ENCODE measurements at places on chromosomes 6 and 20.

GRCh38 chr6:24932832-24933231, 2.9 kb downstream of the RIPOR2 start:
- peak; percentile 59 for DNase-seq

GRCh38 chr20:8782804-8783203, 286.1 kb upstream of the PLCB4 start:
- DNase-seq, result no peak

DNA sequence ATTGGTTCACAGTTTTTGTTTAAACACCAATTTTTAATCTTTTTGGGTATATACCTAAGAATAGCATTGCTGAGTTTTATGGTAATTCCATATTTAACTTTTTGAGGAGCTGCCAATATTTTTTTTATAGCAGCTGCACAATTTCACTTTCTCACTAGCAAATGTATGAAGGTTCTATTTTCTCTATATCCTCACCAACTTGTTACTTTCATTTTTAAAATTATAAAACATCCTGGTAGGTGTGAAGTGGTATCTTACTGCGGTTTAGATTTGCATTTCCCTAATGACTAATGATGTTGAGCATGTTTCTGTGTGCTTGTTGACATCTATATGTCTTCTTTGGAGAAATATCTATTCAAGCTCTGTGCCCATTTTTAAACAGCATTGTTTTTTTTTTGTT, 452.1 kb downstream of the GRIK2 start:
- peak; percentile 17 for DNase-seq

GRCh38 chr6:70549327-70549726, 17.4 kb upstream of the SDHAF4 start:
- DNase-seq, result no peak

DNA sequence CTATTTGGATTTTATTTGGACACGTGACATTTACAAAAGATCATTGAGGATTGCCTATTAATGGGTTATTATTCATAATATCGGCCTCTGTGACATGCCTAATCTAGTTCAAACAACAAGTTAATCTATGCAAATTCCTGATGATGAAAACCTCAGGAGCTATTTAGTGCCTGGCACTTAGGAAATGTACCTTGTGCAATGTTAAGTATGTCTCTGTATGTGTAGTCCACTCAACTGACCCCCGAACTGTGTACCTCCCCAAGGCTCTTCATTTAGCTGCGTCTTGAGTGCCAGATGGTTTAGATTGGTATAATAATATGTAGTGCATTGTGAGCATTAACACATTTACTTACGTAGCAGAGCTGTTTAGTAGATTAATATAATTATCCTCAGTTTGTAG, 6.9 kb downstream of the LAMA2 start:
- DNase-seq, result no peak

DNA sequence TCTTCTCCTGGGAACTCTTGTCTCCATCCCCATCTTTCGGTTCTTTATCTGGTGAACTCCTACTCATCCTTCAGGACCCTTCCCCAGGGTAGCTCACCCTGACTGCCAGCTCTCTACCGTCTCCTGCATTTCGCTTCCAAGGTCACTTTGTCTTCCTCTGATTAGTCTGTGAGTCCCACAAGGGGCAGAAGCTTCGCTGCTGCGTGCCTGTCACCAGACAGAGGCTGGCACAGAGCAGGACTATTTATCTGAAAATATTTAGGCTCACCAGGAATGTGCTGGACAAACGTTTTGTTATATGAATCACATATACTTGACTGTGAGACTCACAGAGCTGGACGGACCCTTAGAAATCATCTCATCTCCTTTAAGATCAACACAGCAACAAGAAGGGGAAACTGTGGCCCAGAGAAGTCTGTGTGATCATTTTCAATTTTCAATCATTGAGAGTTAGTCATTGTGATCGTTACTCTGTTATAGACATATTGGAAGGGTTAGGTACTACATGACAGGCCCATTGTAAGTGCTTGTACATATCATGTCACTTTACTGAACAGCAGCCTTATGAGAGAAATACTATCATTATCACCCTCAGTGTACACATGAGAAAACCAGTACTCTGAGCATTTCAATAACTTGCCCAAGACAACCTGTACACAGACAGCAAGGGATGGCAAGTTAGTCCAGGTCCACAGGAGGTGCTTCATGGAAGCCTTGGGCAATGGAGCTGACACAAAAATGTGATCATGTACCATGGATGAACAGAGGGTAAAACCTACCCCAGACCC, 51.4 kb downstream of the JPH2 start:
- no peak for DNase-seq

- DNase-seq, result no peak
Observed at GRCh38 chr20:38630727-38631126, 29.1 kb downstream of the ARHGAP40 start.

- no peak for DNase-seq
Observed at GRCh38 chr20:58549231-58550209, 34.3 kb upstream of the APCDD1L start.

DNA sequence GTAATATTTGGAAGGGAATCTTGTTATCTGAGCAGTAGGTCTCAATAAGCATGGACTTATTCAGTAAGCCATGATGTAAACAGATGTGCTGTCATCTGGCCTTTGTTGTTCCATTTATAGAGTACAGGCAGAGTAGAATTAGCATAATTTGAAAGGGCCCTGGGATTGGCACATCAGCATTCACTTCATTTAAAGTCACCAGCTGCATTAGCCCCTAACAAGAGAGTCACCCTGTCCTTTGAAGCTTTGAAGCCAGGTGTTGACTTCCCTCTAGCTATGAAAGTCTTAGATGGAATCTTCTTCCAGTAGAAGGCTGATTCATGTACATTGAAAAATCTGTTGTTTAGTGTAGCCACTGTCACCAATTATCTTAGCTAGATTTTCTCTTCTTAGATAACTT, 95.9 kb downstream of the ANKRD6 start:
- no peak for DNase-seq

GRCh38 chr6:39911513-39912125, 22.6 kb downstream of the MOCS1 start:
- DNase-seq, result no peak

DNA sequence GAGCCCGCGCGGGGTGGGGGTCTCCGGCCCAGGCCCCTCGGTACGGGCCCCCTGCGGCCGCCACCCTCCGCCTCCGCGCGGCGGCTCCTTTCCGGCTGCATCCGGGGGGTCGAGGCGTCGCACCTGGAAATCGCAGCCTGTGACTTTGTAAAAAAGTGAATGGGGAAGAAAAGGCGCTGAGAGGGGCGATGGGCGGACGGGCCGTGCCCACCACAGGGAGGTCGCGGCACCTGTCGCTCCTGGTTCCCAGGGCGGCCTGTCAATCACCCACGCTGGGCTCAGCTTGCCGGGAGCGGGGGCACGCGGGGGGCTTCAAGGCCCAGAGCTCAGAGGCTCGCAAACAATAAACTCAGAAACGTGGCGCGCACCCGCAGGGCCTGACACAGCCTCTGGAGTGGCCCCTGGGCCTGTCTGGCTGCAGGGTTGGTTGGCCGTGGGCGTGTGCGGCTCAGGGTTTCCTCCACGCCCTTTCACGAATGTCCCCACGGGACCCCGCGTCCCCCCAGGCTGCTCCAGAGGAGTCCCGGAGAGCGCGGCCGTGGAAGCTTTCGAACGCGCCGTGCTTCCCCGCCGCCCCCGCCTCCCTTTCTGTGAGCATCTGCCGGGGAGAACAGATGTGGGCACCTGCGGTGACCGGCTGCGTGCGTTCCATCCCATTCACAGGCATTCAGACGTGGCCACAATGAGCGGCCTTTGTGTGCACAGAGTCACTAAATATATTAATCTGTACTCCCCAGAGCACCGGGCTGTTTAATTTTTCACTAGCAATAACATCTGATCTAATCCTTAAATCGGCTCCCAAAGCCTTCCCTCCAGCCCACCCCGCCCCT, 6.1 kb upstream of the DLL1 start:
- no peak for DNase-seq

GRCh38 chr6:159053781-159054398, 9.1 kb upstream of the TAGAP start:
- peak; percentile 47 for DNase-seq

DNA sequence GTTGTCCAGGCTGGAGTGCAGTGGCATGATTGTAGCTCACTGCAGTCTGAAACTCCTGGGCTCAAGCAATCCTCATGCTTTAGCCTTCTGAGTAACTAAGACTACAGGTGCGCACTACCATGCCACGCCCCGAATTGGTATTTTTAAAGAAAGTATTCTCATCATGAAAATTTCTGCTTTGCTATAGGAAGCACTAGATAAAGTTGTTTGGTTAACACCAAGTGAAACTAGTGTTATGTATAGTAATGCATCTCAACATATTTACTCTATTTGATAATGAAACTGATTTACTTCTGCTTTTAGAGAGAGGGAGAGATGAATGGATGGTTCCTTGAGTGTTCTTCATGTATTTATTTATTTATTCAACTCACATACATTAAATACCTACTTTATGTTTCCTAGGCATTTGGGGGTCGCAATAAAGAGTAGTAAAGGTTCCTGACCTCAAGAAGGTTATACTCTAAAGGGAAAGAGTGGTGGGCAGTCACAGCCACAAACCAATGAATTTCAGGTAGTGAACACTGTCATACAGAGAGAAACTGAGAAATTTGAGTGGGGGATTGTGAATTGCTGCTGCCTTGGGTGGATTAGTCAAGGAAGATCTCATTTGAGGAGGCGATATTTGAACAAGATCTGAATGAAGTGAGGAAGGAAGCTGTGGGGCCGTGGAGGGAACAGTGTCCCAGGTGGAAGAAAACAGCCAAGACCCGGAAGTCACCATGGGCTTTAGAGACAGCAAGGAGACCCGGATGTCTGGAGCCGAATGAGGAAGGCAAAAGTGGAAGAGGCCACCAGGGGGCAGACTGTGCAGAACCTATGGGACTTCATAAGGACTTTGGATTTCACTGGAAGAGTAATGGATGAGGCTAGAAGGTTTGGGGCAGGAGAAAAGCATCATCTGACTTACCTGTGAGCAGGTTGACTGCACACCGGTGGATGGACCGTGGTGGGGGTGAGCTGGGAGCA, 185.6 kb downstream of the TSHZ2 start:
- DNase-seq, result peak; percentile 13

- DNase-seq, result no peak
Observed at GRCh38 chr6:131954059-131954774, 3.0 kb upstream of the CCN2 start.

- no peak for DNase-seq
Observed at GRCh38 chr20:40942775-40943174, 85.8 kb upstream of the TOP1 start.

DNA sequence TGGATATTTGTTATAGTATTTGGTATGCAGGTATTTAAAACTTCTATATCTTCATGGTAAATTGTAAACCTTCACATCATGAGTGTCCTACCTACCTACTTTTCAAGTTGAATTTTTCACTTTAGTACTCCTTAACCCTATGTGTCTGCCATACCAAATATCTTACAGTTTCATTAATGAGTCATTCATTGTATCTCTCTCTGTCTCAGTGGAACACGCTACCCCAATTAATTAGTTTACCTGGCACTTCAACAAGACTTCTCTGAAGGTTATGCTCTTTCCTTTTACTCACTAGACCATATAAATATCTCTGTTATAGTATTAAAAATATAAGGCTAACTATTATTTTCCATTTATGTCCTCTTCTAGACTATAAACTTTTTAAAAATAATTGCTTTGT, 123.9 kb upstream of the GJE1 start:
- DNase-seq, result no peak

DNA sequence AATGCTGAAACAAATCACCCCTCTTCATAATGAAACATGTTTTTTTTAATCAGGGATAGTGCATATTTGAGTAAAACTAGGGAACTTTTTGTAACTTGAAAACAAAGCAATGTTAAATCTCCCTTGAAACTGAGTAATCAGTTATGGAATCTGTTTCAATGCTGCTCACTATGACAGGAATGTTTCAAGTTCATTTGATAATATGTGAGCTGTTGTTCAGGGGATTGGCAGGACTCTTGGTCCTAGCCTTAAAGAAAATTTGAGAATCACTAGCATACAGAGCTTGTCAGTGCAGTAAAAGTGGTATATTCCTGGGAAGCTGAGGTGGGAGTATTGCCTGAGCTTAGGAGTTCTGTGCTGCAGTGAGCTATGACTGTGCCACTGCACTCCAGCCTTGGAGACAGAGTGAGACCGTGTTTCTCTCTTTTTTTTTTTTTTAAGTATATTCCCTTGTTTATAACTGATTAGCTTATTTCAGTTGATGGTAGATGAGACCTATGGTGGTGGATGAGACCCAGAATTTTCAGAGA, 21.6 kb upstream of the CALHM6 start:
- no peak for DNase-seq

- DNase-seq, result no peak
Observed at GRCh38 chr20:40865095-40865494, 163.5 kb upstream of the TOP1 start.

DNA sequence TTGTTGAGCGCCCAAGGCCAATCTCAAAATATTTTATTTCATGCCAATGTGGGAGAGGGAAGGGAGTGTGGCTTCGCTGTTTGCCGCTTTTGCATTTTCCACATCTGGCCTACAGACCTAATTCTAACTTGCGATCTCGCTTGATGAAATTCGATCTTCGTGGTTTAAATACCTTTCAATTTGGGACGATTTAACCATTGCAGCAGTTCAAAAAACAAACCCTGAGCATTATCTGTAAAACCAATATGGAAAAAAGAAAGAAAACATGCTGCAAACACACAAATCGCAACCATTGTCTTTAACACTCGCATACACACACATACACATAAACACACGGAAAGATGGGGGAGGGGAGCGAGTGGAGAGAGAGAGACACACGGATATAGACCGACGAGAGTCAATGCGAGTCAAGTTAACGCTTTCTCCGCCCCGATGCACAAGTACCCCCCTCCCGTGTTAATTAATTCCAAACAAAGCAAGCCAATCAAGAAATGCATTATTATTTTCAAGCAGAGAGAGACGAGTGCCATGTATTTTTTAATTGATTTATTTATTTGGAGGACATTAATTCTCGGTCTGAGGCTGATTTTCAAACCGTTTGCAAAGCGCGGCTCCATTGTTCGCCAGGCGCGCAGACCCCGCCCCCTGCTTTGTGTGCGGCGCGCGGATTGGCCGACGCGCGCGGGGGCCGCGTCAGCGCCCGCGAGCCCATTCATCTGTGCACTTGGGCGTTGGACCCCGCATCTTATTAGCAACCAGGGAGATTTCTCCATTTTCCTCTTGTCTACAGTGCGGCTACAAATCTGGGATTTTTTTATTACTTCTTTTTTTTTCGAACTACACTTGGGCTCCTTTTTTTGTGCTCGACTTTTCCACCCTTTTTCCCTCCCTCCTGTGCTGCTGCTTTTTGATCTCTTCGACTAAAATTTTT, at the start of gene MARCKS:
Gene MARCKS (plus strand): TSS at position 721 of the 931 bp plus-strand sequence. CDS start 401 bp downstream, outside the sequence.
- peak; percentile 14 for DNase-seq

All from CD4-positive, alpha-beta T cell treated with Interleukin-2 at 100 ng/mL for 4 hours (primary cell).